ENCODE measurements at places on chromosomes 2 and 18.

GRCh38 chr2:150531591-150531990 lies 44.1 kb upstream of the RND3 start:
- no peak for DNase-seq

DNA sequence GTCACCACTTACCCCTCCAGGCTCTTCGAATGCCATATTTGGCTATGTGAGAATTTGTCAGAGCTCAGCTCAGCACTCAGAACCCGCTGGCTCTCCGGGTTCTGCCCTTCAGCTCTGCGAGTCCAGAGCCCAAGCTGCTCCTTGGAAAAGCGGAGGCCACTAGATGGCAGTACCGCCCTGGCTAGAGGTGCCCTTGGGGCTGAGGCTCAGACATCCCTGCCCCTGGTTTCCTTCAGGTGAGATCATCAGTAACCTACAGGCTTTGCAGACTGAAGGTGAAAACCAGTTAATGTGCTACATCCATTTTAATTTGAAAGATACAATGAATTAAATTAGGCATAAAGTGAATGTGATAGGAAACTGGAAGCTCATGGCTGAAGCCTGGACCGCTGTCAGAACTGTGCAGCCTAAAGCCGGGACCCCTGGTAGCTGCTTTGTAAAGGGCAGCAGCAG lies 285.6 kb downstream of the AGAP1 start:
- DNase-seq = peak; percentile 74

DNA sequence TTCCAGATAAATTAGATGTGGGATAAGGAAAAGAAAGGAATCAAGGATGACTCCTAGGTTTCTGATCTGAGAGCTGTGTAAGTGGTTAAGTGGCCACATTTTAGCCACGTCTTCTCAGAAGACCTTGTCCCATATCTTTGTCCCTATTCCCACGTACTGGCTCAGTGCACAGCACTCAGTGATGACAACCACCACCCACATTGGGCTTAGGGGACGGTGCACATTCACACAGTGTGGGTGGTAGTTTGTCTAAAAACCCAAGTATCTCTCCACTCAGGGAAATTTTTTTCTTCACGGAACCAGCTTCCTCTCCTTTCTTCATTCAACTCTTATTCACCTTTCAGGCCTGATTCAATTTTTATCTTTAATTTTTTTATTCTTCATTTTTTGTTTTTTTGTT lies 30.6 kb upstream of the GCC2 start:
- no peak for DNase-seq

DNA sequence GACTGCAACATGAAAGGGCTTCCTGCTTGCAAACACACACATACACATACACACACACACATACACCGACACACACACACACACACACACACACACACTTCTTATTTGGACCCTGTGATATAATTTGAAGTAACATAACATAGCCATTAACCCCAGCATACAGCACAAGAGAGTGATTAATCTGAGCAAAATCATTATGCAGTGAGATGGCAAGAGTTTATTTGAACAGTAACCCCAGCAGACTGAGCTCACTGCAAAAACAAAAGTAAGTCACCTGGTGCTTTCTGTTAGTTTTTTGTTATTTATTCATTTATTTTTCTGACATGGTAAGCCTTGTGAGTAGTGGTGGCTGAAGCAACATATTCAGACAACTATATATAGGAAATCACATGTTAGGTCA lies 93.7 kb downstream of the NOL4 start:
- DNase-seq = no peak

GRCh38 chr2:134207589-134208209 lies 46.2 kb upstream of the MGAT5 start:
- DNase-seq = peak; percentile 45

GRCh38 chr18:75116165-75116564 lies 92.8 kb downstream of the PTGR3 start:
- no peak for DNase-seq

DNA sequence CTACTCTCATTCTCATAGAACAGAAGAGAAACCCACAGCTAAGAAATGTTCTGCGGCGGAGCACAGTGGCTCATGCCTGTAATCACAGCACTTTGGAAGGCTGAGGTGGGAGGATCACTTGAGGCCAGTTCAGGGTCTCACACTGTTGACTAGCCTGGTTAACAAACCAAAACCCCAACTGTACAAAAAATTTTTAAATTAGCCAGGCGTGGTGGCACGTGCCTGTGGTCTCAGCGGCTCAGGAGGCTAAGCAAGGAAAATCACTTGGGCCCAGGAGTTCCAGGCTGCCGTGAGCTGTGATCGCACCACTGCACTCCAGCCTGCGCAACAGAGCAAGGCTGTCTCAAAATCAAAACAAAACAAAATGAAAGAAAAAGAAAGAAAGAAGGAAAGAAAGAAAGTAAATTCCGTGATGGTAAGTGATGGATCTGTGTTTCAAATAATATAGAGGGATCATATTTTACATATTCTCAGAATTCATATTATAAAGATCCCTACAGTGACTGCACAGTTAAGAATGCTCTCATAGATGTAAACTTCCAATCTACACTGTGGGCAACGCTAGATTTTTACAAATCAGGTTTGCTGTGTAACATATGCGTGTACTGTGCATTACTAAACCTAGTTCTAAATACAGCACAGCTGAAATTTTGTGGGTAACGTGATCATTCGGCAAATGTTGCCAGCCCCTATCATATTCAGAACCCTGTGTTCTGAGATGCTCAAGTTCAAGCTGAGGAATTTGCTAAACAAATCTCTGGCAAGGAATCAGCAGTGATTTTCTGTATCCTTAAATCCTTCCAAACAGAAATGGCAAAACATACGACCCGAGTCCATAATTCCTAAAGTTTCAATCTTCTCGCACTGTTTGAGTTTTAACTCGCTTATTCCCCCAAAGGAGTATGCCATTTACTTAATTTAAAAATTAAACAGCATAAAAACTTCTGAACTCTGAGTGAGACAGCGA lies 1.2 kb upstream of the RAB12 start:
- DNase-seq = no peak

DNA sequence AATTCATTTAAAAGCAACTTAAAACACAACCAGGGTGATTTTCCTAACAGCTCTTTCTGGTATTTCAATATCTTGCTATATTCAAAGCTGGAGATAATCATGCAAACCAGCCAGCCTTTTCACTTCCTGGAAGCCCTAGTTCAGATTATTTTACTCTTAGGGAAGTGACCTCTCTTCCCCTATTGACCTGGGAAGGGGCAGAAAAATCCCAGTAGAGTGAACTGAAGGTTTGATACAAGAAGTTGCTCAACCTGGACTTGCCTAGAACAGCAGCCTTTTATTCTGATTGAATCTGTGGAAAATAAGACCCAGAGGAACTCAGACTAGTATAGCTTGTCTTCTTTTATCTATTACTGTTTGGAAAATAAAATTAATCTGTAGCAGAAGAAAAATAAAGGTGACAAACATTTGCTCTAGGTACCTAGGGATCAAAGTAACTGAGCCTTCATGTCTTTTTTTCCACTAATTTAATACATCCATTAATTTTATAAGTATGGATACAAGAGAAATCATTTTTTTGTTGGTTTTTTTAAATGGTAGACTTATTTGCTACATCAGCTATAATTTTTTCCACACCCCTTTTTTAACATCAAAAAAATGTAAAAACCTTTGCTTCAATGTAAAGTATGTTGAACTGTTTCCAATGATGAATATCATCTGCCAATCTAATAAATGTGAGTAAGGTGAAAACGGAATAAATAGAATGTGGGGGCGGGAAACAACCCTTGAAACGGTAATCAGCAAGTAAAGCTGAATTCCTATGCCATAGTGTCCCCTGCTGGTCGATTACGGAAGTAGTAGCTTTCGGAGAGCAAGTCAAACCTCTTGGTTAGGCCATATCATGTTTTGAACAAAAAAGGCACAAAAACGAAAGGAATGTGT lies 629.9 kb downstream of the NRXN1 start:
- peak; percentile 47 for DNase-seq
